ENCODE measurements at places on chromosomes 6 and 20.

- DNase-seq, result no peak
Measured at GRCh38 chr6:45901767-45902650, 113.7 kb downstream of the CLIC5 start.

- DNase-seq, result no peak
Measured at GRCh38 chr6:51057296-51057695, 238.6 kb downstream of the TFAP2B start.

DNA sequence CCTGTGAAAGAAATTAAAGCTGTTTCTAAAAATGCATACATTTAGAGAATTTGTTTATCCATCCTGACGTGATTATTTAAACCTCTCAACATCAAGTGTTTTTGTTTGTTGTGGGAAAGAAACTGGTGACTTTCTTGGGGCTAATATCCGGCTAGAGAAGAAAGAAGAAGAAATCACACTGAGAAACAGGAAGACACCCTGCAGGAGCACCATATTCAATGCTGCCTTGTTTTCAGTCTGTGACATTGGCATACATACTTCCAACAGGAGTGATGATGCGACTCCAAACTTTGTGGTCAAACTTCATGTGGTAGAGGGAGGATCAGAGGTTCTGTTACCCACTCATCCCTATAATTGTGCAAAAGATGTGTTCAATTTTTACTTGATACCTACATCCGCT, 997.6 kb upstream of the CITED2 start:
- no peak for DNase-seq

DNA sequence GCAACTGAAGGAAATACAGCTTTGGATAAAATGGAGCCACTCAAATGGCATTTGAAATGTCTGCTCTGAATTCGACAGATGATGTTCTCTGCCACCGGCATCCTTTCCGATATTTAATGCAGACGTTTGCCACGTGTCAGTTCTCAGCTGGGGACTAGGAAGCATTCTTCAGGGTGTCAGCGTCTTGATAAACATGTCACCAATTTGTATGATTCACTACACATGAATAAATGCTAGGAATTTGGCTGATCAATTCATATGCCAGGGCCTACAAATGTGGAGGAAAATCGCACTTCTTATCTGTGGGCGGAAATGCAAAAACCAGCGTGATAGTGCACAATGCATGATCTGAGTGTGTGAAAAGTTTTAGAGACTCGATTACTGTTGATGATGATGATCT, 169.5 kb downstream of the SLC24A3 start:
- DNase-seq, result no peak

DNA sequence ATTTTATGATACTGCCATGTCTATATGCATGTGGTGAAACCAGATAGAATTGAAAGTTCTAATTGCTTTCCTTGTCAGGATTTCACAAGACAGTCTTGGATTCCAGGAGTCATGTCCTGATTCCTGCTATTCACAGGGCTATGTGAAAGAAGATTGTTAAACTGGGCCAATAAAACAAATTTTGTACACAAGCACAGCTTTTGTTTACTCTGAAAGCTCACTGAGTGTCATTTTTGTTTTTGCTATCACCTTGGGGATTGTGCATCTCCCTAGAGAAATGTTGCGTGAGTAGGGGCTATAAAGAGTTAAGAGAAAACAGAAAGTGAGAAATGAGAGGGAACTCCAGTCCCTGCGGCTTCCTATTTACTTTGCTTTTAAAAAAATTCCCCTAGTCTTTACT, 627.5 kb downstream of the PKHD1 start:
- DNase-seq, result no peak

- no peak for DNase-seq
Measured at GRCh38 chr6:105511639-105512038, 108.8 kb upstream of the PREP start.

GRCh38 chr6:45678285-45678607, 300.5 kb upstream of the SUPT3H start:
- DNase-seq, result no peak

DNA sequence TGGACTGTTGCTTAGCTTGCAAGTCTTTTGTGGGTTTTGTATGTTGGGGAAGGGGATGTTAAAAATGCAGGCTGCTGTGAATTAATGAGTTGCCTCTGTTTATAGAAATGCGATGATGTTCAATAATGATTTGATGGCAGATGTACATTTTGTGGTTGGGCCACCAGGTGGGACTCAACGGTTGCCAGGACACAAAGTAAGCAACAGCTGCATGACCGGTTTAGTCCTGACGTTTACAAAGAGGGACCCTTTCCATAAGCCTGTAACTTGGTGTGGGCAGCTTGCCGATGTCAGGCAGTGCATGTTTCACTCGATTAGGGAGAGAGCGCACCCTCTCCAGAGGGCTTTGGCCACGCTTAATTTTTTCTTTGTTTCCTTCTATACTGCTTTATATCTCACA, 1.3 kb downstream of the BTBD3 start:
- no peak for DNase-seq

DNA sequence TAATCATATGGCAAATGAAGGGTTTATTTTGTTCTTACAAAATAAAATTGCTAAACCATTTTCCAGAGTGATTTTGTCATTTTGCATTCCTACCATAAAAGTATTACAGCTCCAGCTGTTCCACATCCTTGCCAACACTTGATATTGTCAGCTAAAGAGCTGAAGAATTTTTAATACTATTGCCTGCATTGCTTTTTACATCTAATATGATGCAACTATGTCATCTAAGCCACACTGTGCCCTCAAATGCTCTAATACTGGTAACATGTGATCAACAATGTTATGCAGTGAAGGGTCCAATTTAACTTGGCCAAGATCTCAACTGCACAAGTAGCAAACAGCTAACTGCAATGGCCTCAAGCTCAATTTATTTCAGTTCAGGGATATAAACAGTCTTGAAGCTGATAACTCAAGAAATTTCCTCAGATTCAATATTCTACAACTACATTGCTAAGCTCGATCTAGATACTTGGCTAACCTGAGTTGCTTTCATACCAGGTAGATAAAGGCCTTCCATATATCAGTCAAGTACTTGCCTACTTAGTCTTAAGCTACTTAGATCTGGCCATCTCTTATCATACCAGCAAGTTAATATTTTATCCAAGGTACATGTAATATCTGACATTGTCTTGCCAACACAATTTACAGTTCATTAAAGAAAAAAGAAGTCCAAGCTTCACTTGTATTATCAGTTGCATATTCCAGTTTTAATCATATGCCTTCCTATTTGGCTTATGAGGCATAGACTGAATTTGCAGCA, 17.0 kb downstream of the AKIRIN2 start:
- no peak for DNase-seq

DNA sequence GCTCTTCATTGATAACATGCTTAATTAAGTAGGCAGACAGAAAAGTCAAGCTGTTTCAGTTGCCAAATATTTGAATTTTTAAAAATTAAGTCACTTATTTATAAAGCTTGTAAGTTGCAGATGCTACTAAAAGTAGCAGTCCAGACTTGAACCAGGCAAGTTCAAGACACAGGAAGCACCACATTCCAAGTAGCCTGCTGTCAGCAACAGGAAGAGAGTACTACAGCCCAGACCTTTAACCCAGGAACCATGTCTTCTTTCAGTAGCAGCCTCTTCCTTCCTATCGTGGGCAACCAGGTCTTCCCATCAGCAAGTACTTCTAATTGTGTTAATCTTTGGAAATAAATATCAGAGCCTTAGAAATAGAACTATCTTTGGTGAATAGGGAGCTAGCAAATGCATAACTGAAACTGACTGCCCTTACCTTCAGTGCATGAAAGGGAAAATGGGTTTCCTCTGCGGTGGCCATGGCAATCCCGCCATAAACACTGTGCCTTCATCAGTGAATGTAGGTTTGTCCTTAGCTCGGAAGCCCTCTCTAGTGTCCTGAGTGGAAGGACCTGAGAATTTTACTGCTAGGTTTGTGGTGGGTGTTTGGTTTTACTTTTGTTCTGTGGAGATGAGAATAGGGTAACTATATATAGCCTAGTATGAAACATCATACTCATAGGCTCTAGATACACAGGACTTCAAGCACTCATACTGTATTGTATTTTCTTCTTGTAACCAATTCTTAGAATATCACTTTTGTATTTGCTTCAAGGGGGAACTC, 95.6 kb downstream of the SYCP2 start:
- no peak for DNase-seq

- DNase-seq, result no peak
Measured at GRCh38 chr6:43186706-43187105, 4.7 kb downstream of the CUL9 start.

DNA sequence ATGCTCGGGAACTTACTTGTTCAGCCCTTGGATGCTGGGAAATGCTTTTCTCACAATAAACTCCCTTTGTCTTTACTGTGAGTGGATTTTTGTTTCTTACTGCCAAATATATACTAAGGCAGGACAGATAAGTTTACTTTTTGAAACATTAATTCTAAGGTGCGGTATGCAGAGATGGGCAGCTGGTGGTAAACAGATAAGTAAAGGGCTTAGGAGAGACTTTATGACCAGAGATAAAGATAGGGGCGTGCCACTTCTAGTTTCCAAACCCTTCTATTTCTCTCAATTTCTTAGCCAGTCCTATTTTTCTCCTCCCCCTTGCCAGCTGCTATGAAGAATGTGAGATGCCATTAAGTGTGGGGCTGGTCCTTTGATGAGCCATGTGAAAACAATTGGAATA, 16.3 kb downstream of the SAMD3 start:
- DNase-seq, result no peak

DNA sequence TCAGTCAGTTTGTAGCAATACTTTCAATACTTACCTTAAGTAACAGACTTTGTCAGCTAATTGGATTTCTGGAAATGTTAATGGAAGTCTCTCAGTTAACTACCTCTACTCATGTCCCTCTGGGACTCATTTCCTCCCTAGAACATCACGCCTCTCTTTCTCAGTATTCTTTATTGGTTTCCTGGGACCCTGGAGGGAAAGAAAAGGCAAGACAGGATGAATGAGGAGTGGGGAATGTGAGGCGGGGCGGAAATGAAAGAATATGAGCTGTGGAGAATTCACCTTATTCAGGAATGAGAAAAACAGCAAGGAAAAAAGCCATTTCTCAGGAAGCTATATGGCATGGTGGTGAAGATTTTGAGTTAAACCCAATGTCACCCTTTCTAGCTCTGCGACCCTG, 62.7 kb downstream of the ANKS1A start:
- DNase-seq, result no peak

DNA sequence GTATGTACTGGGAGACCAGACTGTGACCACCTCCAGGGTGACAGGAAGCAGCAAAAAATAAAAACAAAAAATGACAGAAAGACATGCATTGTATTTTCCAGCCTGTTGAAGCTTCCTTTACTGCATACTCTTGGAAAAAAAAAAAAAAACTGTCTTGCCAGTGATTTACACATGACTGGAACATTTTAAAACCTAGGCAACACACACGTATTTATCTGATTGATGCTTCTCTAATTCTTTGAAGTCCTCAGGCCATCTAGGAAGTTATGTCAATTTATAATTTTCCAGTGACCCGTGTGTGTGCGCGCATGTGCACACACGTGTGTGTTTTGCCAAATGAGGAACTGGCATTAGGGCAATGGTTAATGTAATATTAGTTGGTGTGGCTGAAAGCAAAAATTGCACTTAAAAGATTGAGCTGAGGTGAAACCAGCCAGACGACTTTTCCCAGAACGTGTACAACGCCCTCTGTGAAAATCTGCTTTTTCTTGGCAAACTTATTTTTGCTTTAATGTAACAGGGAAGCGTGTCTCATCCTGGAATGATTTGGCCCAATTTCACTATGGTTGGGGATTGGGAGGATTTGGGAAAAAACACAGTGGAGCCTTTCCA, 315.2 kb downstream of the TFAP2A start:
- DNase-seq, result no peak

DNA sequence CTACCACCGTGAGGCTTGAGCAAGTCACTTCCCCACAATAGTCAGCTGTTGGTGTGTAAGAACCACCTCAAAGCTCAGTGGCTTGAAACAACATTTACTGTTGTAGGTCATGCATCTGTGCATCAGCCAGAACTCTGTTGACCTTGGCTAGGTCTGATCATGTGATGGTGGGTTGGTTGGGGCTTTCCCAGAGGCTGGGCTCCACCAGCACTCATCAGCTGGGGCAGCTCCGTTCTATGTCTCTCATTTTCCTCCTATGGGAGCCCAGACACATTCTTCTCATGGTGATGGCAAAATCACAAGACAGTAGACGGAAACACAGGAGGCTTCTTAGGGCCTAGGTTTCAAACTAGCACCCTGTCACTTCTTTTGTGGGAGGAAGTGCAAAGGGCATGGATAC, 42.8 kb upstream of the PSMF1 start:
- no peak for DNase-seq

DNA sequence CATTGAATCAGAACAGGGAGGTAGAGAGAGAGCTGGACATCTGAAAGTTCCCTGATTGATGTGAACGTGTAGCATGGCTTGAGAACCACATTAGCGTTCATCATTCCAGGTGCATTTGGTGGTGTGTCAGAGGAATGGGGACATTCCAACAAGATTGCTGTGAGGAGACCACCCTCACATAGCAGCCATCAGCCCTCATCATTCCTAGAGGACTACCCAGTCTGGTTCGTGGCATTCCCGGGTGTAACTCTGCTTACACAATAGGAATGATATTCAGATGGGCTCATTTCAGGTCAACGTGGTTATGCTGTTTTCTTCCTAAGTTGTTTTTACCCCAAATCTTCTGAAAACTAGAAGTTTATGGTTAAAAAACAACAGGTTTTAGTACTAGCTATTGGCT, 62.2 kb upstream of the KLHL31 start:
- no peak for DNase-seq

- no peak for DNase-seq
Measured at GRCh38 chr6:161407581-161407980, 133.7 kb upstream of the AGPAT4 start.

GRCh38 chr20:43744151-43744611, 17.4 kb upstream of the GTSF1L start:
- DNase-seq, result no peak

DNA sequence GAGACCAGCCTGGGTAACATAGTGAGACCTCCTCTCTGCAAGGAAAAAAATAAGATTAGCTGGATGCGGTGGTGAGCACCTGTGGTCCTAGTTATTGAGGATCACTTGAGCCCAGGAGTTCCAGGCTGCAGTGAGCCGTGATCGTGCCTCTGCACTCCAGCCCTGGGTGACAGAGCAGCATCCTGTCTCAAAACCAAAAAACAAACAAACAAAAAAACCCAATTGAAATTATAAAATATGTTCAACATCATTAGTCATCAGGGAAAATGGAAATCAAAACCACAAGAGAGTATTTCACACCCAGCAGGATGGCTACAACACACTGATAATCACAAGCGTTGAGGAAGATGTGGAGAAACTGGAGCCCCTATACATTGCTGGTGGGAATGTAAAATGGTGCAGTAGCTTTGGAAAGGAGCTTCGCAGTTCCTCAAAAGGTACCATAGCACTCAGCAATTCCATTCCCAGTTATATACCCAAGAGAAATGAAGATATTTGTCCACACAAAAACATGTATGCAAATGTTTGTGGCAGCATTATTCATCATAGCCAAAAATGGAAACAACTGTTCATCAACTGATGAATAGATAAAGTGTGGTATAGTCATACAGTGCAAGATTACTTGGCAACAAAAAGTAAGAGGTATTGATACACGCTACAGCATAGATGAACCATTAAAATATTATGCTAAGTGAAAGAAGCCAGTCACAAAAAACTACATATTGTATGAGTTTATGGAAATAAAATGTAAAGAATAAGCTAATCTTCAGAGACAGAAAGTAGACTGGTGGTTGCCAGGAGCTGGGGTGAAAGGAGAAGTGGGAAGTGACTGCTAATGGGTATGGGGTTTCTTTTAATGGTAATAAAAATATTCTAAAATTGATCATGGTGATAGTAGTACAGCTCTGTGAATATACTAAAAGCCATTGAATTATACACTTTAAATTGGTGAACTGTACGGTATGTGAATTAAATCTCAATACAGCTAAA, 38.7 kb upstream of the RIPOR2 start:
- DNase-seq, result no peak

- DNase-seq, result no peak
Measured at GRCh38 chr6:63537201-63537958, 34.9 kb upstream of the LOC128125822 start.
